ENCODE measurements at places on chromosomes 7 and 10.

- no peak for DNase-seq
Measured at GRCh38 chr10:74760086-74760979, 66.1 kb upstream of the KAT6B start.

GRCh38 chr10:122531939-122532338 lies 28.6 kb upstream of the DMBT1 start:
- no peak for DNase-seq

DNA sequence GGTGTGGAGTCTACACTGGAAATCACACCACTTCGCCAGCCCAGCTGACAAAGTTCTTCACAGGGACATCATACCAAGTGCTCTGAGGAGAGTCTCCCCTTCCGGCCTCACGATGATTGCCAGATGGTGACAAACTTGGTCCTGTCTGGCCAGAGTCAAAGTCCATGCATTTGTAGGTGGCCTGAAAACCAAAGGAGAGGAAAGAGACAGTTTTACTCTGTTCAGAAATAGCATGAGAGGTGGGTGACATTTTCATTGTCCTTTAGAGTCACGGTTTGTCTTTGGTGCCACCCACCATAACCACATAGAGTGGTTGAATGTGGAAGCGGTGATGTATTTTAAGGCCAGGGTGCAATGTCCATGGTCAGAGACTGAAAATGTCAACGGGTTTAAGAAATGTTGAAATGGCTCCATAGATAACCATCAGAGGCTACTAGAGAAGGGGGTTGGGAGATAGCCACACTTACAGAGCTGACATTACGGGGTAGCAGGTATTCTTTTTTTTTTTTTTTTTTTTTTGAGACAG lies 33.0 kb downstream of the BTBD16 start:
- DNase-seq: no peak

DNA sequence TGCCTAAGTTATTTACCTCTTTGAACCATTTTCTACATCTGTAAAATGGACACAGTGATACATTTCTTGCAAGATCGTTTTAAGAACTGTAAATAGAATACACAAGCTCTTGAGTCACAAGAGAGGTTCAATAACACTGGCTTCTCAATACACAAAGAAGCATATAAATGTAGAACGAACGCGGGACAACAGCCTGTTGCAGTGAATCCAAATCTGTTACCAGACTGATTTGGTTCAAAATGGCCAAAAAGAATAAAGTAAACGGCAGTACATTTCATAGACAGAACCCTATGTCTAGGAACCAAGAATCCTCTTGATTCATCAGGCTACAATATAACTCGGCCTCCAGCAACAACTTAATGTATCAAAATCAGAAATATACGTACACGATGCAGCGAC lies 701 bp downstream of the MTPAP start:
- no peak for DNase-seq

GRCh38 chr7:134842886-134843430 lies 63.5 kb downstream of the CALD1 start:
- no peak for DNase-seq

- DNase-seq: no peak
Measured at GRCh38 chr7:121269798-121270197, 59.0 kb upstream of the WNT16 start.

DNA sequence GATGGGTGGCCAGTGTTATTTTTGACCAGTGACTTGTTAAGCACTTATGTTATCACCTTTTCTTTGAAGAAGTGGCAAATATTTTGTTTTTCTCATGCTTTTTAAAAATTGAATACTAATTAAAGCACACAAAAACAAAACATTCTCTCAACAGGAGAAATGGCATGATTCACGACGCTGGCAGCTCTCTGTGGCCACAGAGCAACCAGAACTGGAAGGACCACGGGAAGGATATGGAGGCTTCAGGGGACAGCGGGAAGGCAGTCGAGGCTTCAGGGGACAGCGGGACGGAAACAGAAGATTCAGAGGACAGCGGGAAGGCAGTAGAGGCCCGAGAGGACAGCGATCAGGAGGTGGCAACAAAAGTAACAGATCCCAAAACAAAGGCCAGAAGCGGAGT lies 6.2 kb upstream of the KIFBP start:
- no peak for DNase-seq

DNA sequence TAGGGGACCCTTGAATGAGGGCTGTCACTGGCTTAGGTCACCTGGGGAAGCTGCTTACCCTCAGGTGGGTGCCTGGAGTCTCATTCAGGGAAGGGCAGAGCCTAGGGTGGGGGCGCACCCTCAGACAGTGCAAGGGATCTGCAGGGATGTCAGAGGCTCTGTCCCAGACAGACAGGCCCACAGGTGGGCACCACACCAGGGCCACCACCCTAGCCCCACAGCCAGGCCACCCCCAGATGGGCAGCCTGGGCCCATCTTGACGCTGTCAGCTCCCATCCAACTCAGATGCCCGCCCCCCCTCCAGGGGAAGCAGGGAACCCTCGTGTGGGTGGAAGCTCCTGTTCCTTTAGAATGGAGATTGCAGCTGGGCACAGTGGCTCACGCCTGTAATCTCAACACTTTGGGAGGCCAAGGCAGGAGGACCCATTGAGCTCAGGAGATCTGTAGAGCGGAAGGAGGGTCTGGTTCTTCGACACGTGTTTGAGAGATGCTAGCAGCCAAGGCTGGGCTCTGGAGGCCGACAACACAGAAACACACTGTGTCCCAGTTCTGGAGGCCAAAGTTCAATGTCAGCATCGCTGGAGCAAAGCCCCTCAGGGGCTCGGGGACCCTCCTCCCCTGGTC lies 58.5 kb upstream of the DNAJB6 start:
- DNase-seq: no peak

DNA sequence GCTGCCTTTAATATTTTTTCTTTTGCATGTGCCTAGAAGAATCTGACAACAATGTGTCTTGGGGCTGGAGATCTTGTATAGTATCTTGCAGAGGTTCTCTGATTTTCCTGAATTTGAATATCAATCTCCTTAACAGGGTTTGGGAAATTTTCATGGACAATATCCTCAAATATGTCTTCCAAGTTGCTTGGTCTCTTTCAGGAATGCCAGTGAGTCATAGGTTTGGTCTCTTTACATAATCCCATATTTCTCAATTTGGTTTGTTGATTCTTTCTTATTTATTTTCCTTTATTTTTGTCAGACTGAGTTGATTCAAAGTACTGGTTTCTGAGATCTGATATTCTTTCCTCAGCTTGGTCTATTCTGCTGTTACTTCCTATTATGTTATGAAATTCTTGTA lies 208.7 kb upstream of the GLI3 start:
- no peak for DNase-seq

Data from COR-L47 (cell line).